A549 treated with CORT108297 at 1 μM for 4 hours (cell line): ENCODE measurements at places on chromosomes 5 and 9. TPM values are rescaled to one million over a fixed set of nuclear protein-coding genes. Genes with fewer than 3 reads are reported as not detected.

The LHFPL2 gene
- 46.8 to 64.0 TPM (median 57.3 TPM) in 5 replicates for total RNA-seq

The APBA1 gene
- 0.11 to 0.29 TPM (median 0.14 TPM) in 5 replicates for total RNA-seq

The GALT gene
- 16.2 to 20.8 TPM (median 19.3 TPM) in 5 replicates for total RNA-seq

The ANKRD20A1 gene
- total RNA-seq: 0.75 to 1.2 TPM (median 1.1 TPM) in 5 replicates

The SYK gene
- 0.02 to 0.31 TPM (median 0.09 TPM) in 4 of 5 replicates, not detected in the other for total RNA-seq

The GARNL3 gene
- 2.2 to 2.8 TPM (median 2.4 TPM) in 5 replicates for total RNA-seq

The FREM1 gene
- not detected in 5 replicates for total RNA-seq

The MARCHF11 gene
- total RNA-seq: not detected in 5 replicates

The SLC34A1 gene
- 0.02 TPM in 1 of 5 replicates, not detected in the others for total RNA-seq

The CCNI2 gene
- total RNA-seq: 0.07 to 0.42 TPM (median 0.12 TPM) in 4 of 5 replicates, not detected in the other

The FCN2 gene
- total RNA-seq: not detected in 5 replicates

The RHOBTB3 gene
- total RNA-seq: 6.0 to 8.7 TPM (median 8.1 TPM) in 5 replicates

The SLC36A2 gene
- total RNA-seq: not detected in 5 replicates
